ENCODE measurements at places on chromosomes 7 and 10.

- no peak for DNase-seq
Observed at GRCh38 chr7:50497068-50497642, 47.0 kb upstream of the FIGNL1 start.

GRCh38 chr7:120926943-120927346 is 23.6 kb upstream of the ING3 start:
- DNase-seq = no peak

DNA sequence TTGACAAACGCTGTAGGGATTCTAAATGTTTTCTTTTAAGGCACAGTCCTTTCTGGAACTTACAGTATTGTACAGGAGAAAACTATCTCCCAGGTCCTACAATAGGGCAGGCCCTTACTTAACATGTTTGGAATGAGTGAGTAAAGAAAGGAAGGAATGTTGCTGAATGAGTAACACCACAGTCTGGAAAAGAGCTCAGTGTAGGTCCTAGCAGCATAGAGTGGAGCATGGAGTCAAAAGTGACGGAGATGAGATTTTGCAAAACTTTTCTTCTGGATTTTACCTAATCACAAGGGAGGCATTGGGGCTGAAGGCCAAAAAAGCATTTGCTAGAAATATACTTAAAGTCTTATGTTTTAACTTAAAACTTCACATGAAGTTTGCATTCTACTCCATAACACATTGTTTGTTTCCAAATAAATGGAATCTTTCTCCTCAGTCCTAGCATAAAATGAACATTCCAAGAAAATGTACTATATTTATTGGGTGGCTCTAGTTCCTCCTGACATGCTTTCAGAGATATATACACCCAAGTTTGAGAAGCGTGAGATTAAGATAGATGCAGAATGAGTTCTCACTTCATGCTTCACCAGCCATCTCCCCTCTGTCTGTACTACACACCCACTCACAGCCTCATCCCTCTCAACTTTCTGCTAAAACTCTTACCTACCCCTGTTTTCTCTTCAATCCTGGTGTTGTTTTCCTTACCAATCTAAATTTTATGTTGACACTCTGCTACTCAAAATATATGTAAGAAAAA is 20.2 kb upstream of the ADD3 start:
- no peak for DNase-seq

DNA sequence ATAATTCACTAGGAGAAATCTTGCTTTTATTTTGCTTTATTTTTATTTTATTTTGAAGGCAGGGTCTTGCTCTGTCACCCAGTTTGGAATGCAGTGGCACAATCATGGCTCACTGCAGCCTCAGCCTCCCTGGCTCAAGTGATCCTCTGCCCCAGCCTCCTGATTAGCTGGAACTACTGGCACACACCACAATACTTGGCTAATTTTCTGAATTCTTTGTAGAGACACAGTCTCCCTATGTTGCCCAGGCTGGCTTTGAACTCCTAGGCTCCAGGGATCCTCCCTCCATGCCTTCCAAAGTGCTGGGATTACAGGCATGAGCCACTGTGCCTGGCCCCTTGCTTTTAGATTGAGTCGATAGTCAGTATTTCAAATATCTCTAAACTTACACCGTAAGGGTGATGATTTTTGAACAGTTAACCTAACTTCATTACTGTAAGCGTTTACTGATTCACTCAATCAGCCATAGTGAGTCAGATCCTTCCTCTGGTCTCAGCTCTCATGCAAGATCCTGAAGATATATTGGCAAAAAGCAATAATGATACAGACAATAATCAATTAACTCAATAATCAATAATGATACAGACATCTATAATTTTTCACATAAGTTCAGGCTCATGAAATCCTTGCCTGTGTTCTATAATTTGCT is 239.5 kb downstream of the KIAA1217 start:
- DNase-seq = no peak

DNA sequence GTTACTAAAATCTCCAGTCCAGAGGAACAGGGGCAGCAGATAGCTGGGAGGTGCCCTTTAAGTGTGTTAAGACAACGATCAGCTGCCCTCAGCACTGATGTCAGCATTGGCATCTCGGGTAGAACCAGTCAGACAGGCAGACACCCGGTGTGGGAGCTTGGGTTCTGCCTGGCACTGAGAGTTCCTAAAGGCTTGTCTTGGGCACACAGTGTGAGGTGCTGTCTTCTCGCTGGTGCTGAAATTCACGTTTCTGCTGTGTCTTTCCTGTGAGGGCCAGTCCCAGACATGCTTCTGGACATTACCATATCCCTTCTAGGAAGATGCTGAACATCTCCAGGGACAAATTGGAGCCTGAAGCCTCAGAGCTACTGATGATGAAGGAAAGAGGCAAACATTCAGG is 156.2 kb downstream of the DNAJB6 start:
- no peak for DNase-seq

- DNase-seq = no peak
Observed at GRCh38 chr7:141045842-141046620, 27.8 kb upstream of the TMEM178B start.

GRCh38 chr7:26553582-26553981 is 261.9 kb downstream of the SNX10 start:
- no peak for DNase-seq

DNA sequence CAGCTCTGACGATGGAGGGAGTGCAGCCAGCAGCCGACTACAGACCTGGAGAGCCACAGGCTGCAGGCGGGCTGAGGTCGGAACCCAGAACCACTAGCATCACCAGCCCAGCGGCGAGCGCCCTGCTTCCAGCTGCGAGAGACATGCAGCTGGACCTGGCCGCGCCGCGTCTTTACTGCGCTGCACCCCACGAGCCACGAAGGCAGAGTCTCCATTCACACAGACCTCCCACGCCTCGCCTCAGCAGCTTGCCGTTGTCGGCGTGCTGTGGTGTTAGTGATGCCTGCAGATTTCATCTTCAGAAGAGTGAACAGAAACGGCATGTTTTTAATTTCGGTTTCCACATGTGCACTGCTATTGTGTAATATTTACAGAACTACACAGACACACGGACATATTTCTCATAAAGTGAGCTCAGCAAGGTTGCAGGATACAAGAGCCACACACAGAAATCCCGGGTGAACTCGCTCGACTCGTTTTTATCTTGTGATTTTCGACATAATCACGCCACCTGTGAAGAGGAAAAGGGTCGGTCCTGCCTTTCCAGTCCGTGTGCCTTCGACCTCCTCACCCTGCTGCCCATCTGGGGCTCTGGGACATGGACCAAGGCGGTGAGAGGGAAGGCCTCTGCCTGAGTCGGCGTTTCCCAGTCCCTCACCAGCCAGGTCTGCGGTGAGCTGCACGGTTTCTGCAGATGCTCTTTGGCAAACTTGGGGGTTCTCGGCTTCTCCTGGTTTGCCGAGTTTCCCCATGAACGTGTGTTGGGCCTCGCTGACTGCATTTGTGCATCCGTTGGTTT is 252.2 kb downstream of the ELFN1 start:
- peak; percentile 30 for DNase-seq

GRCh38 chr7:129574487-129574886 is 37.0 kb upstream of the NRF1 start:
- no peak for DNase-seq

DNA sequence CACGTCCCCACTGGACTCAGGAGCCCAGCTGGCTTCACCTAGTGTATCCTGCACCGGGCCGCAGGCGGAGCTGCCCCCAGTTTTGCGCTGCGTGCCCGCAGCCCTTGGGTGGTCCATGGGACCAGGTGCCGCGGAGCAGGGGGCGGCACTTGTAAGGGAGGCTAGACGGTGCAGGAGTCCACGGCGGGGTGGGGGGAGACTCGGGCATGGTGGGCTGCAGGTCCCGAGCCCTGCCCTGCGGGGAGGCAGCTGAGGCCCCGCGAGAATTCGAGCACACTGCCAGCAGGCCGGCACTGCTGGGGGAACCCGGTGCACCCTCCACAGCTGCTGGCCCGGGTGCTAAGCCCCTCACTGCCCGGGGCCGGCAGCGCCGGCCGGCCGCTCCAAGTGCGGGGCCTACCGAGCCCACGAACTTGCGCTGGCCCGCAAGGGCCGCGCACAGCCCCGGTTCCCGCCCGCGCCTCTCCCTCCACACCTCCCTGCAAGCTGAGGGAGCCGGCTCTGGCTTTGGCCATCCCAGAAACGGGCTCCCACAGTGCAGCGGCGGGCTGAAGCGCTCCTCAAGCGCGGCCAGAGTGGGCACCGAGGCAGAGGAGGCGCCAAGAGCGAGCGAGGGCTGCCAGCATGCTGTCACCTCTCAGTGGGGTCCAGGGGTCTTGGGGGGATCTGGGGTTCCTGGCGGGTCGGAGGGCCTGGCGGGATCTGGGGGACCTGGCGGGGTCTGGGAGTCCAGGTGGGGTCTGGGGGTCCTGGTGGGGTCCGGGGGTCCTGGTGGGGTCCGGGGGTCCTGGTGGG is 81.4 kb downstream of the VIPR2 start:
- no peak for DNase-seq

DNA sequence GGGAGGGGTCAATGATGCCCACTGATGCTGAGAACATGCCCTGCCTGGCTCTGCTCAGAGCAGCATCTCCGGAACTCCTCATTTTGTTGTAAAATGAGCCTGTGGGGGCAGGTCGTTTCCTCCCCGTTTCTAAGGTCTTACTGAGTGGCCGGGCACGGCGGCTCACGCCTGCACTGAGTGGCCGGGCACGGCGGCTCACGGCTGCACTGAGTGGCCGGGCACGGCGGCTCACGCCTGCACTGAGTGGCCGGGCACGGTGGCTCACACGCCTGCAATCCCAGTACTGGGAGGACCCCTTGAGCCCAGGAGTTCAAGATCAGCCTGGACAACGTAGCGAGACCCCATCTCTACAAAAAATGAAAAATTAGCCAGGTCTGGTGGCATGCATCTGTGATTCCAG is 39.0 kb upstream of the FOXL3 start:
- no peak for DNase-seq

DNA sequence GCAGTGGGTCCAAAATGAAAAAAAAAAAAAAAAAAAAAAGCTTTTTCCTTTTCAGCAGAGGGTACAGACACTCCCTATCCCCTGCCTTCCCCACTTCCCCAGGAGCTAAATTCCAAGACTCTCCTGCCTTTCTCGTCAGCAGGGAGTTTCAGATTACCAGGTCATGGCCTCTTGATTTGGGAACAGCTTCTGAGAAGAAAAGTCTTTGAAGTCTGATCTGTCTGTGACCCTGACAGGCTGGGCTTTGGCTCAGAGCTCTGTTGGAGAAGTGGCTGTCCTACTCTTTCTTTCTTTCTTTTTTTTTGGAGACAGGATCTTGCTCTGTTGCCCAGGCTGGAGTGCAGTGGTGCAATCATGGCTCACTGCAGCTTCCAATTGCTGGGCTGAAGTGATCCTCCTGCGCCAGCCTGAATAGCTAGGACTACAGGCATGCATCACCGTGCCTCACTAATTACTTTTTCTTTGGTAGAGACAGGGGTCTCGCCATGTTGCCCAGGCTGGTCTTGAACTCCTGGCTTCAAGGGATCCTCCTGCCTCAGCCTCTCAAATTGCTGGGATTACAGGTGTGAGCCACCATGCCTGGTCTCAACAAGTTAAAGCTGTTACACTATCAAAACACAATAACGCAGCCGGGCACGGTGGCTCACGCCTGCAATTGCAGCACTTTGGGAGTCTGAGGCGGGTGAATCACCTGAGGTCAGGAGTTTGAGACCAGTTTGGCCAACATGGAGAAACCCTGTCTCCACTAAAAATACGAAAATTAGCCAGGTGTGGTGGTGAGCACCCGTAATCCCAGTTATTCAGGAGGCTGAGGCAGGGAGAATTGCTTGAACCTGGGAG is 59.9 kb downstream of the COL26A1 start:
- no peak for DNase-seq

GRCh38 chr10:86305521-86305920 is 61.1 kb downstream of the GRID1 start:
- no peak for DNase-seq

DNA sequence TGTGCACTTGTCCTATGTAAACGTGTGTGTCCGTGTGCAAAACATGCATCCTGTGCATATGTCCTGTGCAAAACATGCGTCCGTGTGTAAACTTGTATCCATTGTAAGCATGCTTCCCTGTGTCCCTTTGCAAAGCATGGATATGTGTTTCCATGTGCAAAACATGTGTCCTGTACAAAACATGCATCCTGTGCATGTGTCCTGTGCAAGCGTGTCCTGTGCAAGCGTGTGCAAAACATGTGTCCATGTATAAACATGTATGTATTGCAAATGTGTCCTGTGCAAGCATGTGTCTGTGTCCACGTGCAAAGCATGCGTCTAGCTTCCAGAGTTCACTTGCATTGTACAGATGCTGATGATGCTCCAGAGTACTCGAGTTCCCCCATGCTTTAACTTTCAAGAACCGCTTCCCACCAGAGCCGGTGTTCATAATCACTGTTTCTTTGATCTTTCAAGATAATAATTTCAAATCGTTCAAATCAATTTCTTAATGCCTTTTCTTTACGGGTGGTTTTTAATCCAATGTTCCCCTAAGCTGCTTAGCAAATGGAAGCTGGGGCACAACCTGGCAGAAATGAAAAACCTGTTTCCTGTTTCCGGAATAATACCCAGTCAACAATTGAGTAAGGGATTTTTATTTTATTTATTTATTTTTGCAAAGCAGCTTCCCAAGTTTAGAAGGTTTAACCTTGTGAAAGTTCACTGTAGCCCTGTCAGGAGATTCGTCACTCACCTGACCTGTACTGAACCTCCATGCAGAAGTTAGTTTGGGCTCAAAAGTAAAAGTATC is 641 bp upstream of the ASB13 start:
- no peak for DNase-seq

DNA sequence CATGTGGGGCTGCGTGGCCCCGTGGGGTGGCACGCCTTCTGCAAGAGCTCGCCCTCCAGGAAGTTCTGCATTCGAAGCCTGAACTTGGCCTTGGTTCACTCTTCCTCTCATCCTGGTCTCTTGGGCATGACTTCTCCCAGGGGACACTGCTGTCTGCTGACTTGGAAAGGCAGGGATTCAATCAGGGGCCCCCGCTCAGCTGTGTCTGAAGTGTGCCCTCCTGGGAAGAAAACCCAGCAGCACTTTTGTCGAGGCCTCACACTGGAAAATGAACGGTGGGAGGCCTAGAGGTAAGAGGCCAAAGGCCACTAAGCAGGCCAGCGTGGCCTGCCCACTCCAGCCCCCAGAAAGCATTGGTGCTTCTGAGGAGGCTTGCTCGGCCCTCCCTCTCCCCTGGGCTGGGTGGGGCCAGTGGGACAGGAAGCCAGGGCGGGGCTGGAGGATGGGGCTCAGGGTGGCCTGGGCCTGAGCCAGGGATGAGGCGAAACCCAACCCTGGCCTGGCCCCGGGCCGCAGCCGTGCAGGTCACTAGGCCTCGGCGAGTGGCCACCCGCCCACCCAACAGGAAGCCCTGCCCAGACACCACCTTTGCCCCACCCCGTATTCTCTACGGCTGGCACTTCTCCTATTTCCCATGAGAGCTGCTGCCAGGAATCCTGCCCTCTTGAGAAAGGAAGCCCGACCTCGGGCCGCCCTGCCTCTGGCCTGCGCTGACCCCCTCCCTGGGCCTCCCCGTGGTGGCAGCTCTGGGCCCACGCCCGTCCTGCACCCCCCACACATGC is 81.1 kb downstream of the ZMIZ1 start:
- DNase-seq = no peak

GRCh38 chr7:37259319-37259821 is 189.3 kb downstream of the ELMO1 start:
- DNase-seq = no peak

DNA sequence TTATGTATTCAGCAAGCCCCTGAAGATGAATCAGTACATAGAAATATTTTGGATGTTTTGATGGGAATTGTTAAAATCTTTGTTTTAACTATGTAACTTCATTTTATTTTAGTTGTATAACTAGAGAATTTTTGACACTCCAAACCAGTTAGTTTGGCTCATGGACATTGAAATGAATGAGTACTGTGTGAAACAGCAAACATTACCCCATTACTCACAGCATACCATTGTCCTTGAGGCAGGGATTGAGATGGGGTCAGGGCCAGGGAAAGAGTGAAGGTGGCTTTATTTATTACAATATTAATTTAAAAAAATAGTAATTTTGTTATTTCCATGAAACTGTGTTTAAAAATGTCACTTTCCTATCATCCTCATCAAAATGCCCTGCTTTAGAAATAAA is 4.8 kb upstream of the BMPER start:
- DNase-seq = no peak
